ENCODE measurements at places on chromosomes 7 and 10.

- no peak for DNase-seq
These were observed 19.6 kb downstream of the CALML3 start for GRCh38 chr10:5544216-5544805.

DNA sequence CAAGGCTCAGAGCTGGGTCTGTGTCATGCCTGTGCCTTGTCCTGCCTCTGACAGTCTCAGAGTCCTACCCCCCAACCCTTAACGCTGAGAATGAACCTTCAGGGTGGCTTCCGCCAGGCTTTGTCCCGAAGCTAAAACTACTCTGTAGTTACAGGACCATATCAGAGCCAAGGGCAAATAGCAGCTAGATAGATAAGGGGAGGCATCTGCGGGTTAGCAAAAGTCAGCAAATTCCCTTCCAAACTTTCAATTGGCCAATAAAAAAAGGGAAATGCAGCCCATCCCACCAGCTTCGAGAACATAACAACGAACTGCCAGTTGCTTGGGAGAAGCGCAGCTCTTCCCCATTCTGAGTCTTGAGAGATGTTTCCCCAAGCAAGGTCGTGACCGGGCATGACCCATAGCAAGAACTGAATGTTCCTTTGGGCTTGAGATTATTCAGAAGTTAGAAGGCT is 17.7 kb downstream of the CCL24 start:
- no peak for DNase-seq

DNA sequence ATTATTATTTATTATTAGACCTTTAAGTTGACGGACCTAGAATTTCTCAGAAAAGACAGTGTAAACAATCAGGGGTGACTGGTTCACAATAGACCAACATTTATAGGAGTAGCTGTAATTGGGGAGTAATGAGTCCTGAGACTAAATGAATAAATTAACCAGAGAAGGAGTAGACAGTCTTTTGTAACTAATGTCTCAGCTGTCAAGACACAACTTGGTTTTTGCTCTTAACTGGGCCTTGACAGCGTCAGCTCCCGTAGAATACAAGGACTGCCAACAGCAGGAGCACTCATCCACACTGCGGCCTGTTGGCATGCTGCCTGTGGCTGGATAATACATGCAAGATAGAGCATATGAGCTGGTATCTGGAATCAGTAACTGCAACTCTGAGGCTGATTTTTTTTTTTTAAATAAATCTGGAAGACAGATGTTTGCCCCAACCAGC is 123.9 kb downstream of the CACNA2D1 start:
- DNase-seq = no peak

DNA sequence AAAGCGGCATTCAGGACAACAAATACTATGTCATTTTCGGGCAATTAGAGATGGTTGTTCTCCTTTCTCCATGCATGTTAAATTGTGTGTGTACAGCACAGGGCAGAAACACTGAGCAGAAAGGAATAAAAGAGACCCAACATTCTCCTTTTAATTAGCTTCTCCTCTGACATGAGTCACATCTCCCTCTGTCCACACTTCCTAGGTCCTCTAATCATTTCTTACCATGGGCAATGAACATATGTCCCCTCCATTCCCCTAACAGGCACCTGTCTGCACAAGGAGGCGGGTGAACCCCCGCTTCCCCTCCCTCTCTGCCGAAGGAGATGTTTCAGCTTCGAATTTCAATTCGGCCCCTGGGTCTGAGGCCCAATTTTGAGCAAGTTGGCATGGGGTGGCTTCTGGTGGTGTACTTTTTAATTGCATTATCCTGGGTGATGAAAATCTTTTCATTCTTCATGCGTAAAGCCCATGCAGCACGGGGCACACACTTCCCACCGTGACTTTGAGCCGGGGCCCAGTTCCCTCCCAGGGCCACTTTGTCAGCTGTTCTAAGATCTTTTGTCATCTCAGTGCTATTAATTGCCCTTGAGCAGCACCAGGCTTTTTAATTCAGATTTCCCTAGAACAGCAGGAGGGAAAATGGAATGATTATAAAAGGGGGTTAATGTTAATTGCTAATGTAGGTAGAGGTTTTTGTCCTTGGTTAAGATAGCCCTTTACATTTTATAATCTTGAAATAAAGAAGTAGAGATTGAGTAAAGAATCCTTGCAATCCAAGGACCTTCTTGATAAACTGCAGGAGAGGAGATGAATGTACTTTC is 219.5 kb upstream of the NRP1 start:
- no peak for DNase-seq

DNA sequence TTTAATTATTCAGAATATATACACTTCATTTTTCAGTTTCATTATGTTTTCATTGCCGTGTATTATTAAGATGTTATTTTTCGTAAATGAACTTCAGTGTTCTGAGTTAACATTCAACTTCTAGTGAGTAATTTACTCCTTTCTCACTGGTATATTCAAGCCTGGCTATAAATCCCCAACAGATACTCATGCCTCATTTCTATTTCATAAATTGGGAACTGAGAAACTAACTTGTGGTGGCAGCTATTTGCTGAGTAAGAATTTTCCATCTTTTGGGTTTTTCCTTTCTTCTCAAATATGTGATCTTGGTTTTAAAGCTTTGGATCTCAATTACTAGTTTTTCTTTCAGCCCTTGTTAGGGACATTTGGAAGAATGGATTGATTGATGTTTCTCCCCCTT is 281.1 kb downstream of the CDK14 start:
- DNase-seq = no peak

DNA sequence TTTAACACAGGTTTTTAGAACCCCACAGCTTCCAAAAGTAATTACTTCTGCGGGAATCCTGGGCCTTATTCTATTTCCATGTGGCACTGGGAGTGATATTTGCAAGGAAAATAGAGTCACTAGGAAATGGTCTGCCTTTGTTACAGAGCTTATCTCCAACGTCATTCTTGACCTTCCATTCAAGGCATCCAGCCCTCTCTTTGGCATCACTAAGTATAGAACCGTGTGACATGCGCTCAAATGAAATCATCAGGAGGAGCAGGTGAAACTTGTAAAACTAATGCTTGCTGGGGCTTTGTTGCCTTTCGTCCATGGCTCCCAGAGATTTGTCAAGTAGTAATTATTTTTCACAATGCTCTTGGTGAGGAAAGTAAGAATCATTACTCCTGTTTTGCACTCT is 73.4 kb downstream of the PAPSS2 start:
- DNase-seq = no peak

DNA sequence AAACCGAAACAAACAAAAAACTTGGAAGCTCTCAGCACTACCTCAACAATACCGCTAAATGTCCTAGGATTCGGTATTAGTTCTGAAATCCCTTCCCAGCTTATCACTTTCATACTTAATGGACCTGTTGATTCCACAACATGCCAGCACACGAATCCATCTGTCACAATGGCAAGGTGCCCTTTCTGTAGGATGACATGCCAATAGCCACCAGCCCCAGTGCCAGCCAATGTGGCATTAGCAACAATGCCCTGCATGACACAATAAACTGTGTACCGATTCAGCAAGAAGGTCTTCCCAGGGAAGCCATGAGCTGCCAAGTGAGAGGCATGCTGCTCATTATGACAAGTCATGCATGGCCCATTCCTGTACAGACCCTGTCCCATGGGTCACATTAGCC is 35.6 kb upstream of the CHCHD3 start:
- no peak for DNase-seq

- no peak for DNase-seq
These were observed 358.8 kb downstream of the PRPF18 start for GRCh38 chr10:13945390-13946208.

GRCh38 chr10:29646238-29646902 is 11.6 kb upstream of the SVIL start:
- no peak for DNase-seq

DNA sequence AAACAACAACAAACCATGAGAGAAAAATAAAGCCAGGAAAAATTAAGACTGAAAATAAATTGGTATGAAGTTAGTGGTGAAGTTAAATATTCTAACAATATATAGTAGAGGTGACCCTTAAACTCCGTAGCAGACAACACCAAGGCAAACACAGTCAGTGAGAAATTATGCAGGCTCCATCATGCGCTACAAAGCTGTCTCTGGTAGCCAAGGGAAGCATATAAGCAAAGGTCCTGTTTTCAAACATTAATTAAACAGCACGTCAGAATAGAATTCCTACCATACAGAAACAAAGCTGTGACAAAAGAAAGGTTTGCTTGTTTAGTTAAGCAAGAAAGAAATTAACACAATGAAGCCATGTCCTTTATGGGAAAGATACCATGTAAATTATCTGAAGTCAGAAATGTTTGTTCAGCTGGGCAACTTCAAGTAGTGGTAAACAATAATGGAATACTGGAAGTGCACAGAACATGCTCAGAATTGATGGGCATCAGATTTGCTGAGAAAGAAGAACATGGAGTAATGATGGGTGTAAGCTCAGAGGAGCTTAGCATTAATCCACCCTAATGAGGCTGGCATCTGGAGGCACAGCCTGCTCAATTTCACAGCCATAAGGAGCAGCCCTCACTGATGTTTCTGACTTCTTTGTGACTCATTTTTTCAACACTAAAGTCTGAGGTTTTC is 75.7 kb downstream of the IGF2BP3 start:
- no peak for DNase-seq

DNA sequence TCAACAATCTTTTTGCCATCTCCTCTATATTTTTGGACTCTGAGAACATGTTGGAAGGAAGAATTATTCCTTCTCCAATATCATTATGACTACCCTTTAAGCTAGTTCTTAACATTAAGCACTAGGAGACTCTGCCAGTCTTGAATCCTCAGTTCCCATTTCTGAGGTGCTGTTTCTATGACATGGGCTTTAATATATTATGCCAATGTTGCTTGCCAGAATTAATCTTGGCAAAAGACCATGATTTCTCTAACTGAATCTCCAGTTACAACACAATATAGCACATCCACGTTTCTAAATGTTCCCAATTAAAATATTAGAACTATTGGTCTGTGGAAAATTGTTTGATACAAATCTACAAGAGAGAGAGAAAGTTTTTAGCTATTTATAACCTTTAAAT is 250.0 kb downstream of the HGF start:
- no peak for DNase-seq

DNA sequence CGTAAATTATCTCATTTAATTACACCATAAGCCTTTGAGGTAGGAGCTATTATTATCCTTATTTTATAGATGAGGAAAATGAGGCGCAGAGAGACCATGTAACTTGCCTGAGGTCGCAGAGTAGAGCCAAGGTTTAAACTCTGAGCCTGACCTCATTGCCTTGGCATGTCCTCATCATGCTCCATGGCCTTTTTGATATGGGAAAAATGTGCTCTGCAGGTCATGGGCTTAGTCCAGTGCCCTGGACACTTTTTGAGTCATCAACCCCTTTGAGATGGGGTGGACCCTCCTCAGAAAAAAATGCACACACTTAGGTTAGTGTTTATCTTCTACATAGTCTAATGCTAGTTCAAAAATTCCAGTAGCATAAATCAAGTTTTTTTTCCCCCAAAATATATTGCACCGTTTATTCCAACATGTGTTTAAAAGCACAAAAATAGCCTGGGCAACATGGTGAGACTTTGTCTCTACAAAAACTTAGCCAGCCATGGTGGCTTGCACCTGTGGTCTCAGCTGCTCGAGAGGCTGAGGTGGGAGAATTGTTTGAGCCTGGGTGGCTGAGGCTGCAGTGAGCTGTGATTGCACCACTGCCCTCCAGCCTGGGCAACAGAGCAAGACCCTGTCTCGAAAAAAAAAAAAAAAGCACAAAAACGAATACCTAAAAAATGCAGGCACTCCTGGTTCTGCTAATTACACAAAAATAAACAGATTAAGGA is 28.6 kb upstream of the TMEM178B start:
- no peak for DNase-seq

GRCh38 chr7:106329971-106330733 is 45.4 kb upstream of the NAMPT start:
- DNase-seq = no peak

DNA sequence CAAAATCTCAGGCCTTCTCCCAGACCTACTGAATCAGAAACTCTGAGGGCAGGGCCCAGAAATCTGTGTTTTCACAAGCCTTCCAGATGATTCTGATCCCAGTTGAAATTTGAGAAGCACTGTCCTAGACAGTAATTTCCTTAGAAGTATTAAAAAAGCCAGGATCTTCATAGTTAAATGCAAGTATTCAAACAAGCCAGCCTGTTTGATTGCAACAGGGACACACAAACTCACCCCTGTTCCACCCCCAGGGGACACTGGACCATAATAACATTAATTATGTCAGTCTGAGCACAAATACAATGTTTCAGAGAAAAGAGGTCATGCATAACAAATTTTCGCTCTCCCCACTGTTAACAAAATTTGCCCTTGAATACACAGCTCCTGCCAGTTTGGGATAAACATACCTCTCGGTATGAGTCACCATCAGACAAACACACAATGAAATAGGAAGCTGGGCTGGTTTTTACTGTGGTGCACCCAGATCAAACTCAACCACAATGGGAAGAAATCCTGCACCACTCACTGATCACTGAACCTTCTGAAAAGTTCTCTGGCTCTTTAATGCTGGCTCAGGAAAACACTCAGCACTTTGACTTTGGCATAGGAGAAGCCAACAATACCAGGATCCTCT is 34.3 kb downstream of the ABLIM1 start:
- DNase-seq = no peak

DNA sequence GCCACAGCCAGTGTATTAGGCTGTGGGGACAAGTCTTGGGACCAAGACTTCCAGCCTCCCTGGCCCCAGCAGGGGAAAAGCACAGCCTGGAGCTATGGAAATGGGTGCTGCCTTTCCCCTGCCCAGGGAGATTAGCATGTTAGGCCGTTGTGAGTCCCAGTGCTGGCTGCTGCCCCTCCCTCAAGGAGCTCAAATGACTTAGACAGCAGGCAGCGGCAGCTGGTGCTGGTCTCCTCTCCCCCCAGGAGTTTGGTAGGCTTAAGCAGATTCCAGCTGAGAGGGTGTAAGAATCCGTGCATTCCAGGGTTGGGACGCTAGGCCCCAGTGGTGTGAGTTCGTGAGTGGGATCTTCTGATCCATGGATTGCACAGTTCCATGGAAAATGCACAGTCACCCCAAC is 301.5 kb upstream of the PHF14 start:
- DNase-seq = no peak

GRCh38 chr7:106704000-106704840 is 43.3 kb upstream of the CCDC71L start:
- no peak for DNase-seq

All from activated T-helper 1 cell treated with anti-CD3 and anti-CD28 coated beads, Interleukin-2, amount 50 U/mL, for 16 hours (primary cell).